ENCODE measurements at places on chromosomes 1 and 21.

GRCh38 chr1:38456531-38456876, 403.1 kb downstream of the RRAGC start:
- no peak for DNase-seq

- no peak for DNase-seq
Observed at GRCh38 chr1:212344905-212345304, 59.7 kb downstream of the PPP2R5A start.

- DNase-seq: peak; percentile 81
Observed at GRCh38 chr1:26290122-26290881, 10.4 kb downstream of the SH3BGRL3 start.

GRCh38 chr1:24857507-24858133, 72.5 kb downstream of the RUNX3 start:
- DNase-seq: no peak

- no peak for DNase-seq
Observed at GRCh38 chr1:25168193-25169071, 63.9 kb downstream of the SYF2 start.

DNA sequence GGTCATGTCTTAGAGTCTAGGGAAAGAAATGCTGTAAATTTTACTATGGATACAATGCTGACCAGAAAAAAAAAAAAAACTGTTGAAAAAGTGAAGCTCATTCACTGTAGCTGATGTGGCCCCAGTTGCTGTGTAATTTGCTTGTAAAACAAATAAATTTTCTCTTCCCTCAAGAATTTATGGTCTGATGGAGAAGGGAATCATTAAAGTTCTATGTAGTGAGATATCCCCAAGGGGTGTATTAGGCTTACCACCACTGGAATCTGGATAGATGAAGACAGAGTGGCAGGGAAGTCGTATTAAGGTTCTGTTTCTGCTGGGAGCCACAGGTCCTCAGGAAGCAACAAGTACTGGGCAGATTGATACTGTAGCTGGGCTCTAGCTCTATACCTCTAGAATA, 860.0 kb downstream of the LTN1 start:
- no peak for DNase-seq

DNA sequence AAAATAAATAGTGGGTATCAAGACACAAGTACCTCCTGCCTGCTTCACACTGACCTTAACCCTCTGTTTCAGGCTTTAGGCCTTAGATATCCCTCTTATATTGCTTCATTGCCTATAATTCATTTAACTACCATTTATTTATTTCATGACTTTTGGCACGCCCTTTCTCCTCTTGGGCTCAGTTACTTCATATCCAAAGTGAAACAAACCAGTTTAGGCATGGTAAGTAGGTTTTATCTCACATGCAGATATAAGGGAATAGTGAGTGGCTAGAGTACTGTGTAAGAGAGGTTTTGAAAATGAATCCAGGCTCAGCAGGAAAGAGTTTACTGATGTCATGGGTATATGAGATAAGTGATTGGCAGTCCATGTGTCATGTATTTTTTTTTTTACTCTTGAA, 69.8 kb upstream of the BEND5 start:
- no peak for DNase-seq

DNA sequence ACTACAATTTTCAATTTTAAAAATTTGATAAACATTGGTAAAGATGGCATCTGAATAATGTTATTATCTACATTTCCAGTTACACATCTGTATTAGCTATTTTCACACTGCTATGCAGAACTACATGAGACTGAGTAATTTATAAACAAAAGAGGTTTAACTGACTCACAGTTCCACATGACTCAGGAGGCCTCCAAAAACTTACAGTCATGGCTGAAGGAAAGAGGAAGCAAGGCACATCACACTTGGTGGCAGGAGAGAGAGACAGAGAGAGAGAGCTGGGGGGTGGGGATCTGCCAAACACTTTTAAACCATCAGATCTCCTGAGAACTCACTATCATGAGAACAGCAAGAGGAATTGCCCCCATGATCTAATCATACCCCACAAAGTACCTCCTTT, 850.0 kb downstream of the LTN1 start:
- DNase-seq: peak; percentile 73

DNA sequence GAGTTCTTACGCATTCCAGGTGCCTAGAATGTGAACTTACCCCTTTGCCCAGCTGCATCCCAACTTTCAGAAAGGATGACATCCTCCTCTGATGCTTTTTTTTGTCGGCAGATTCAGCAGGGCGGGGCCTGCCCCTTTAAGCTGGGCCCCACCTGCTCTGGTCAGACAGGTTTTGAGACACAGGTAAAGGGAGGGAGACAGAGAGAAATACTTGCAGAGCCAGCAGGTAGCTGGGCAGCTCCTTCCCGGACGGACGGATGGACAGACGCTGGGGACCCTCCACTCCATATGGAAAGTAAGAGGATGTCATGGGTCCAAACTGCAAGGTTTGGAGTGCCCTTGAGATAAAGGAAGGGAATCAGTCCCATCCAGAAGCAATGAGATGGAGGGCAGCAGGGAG, at the start of gene TMEM79:
Gene TMEM79 (plus strand): TSS at position 214 of the 400 bp plus-strand sequence. CDS start 902 bp downstream, outside the sequence.
- DNase-seq: no peak

- no peak for DNase-seq
Observed at GRCh38 chr1:231188072-231188471, 26.2 kb downstream of the TRIM67 start.

GRCh38 chr1:226586650-226587422, 38.3 kb downstream of the STUM start:
- no peak for DNase-seq

DNA sequence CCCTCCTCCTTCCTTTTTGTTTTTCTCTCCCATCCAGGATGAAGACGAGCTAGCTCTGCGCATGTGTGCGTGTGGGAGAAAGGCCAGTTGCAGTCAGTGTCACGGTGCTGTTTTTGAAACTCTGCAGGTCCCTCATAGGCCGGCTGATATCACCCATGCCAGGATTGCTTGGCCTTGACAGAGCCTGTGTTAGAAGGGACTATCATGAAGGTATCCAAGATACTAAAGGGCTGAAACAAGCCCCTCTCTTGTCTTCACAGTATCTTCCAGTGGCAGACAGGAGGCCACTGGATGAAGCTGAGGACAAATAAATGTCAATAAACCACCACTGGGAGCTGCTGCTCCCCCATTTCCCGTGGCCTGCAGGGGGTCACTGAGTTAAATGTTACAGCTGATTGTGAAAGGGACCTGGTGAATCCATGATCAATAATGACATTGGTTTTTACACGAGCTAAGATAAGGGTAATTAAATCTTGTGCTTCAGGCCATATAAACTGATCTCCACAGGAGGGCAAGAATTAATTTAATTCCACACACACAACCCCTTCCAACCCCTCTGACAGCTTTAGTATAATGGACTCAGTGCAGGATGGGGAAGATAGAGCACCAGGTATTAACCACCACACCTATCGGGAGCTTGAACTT, 64.6 kb upstream of the TARBP1 start:
- no peak for DNase-seq

DNA sequence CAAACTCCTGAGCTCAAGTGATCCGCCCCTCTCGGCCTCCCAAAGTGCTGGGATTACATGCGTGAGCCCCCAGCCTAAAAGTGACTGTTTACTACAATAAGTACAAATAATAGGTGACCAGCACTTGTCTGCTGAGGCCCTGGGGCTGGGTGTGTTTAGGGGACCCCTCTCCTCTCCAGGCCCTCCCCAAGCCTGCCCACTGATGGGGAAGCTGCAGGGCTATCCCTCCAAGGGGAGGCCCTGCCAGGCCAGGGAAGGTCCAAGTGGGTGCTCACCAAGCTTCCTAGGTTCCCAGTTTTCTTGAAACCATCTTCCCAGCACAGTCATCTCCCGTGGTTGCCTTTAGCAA, 60.7 kb downstream of the H3-3A start:
- no peak for DNase-seq

- DNase-seq: no peak
Observed at GRCh38 chr1:31752952-31753475, 11.1 kb downstream of the ADGRB2 start.

GRCh38 chr1:95096218-95096841, 20.8 kb upstream of the TLCD4 start:
- no peak for DNase-seq

- DNase-seq: no peak
Observed at GRCh38 chr1:109912873-109913272, 2.2 kb downstream of the CSF1 start.

GRCh38 chr21:40496116-40496515, 350.8 kb downstream of the DSCAM start:
- DNase-seq: no peak

DNA sequence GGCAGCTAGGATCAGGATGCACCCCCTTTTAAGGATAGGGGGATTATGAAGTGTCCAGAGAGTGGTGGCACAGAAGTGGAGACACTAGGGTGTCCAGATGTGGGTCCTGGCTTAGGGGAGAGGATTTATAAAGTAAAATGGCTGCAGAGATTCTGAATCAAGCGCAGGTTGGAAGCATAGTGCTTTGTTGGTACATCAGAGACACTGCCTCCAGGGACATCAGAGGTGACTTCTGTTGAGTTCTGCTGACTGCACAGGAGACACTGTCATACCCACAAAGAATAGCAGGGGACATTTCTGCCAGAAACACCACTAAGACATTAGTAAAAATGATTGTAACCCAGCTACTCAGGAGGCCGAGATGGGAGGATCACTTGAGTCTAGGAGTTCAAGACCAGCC, 16.4 kb downstream of the GPR137B start:
- no peak for DNase-seq

DNA sequence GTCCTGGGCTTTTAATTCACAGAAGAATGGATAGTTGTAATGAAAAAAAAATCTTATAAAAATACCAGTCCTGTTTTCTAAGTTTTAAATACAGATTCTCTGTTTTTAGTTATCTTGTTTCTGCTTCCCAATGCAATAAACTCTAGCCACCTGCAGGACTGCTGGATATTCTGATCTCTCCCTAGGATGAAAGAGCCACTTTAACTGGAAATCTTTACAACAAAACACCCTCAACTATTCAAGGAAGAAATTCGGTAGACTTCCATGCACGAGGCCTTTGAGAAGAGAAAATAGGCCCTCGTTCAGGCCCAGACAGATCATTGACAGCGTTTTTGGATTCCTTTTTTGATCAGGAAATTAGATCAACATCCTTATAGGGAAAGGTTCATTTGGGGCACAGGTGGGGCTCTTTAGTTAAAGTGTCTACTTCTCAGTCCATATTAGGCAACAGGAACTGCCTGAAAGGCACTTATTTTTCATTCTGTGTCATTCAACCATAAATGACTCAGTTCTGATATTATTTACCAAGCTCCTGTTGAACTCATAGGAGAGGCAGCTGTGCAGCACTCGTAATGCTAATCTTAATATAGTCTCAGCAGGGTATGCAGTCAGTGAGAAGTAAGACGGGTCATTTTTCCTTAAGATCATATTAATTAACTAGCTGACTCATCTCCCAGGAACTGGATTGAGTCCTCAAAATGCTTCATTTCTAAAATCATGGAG, 71.1 kb upstream of the ERRFI1 start:
- DNase-seq: no peak

DNA sequence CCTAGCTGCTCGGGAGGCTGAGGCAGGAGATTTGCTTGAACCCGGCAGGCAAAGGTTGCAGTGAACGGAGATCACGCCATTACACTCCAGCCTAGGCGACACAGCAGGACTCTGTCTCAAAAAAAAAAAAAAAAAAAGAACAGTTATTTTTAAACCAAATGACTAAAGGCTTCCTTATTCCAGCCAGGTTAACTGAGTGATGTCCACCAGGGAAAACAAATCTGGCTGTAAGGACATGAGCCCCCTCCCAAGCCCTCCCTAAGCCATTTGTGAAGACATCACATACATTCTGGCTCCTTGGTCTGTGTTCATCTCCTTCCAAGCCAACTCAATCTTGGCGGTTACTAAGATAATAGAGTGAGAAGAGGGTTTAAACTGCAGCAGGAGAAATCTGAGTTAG, 8.2 kb downstream of the TMCC2 start:
- no peak for DNase-seq

GRCh38 chr1:165826565-165827267, 698 bp upstream of the UCK2 start:
- no peak for DNase-seq

Measured in Kasumi-1 (cell line).